ENCODE measurements at places on chromosomes 5 and 9. TPM values are rescaled to one million over a fixed set of nuclear protein-coding genes. Genes with fewer than 3 reads are reported as not detected.

GRCh38 chr5:150779397-150780186, 1.0 kb downstream of the SMIM3 start:
- no peak for DNase-seq

Gene TICAM2
- 2.2 TPM for total RNA-seq

Gene C8G
- total RNA-seq: not detected

Gene CHSY3
- 9.6 TPM for total RNA-seq

GRCh38 chr9:10613419-10613818, 617 bp upstream of the PTPRD start:
- DNase-seq: no peak

Gene FYB1
- total RNA-seq: 6.2 TPM

Measured in skin of body (tissue), 3 donors.